Osteocyte (in vitro differentiated cells): ENCODE measurements at places on chromosomes 3 and 15. TPM values are rescaled to one million over a fixed set of nuclear protein-coding genes. Genes with fewer than 3 reads are reported as not detected.

Gene MRPS22
- total RNA-seq: 30.4 and 35.8 TPM in 2 replicates

Gene PLSCR4
- 43.4 and 44.3 TPM in 2 replicates for total RNA-seq

Gene CADPS
- not detected in 2 replicates for total RNA-seq

GRCh38 chr3:20658491-20658890, 472.5 kb upstream of the SGO1 start:
- DNase-seq: no peak

- no peak for DNase-seq
These were observed 99.8 kb downstream of the SEMA5B start for GRCh38 chr3:122927726-122928125.

DNA sequence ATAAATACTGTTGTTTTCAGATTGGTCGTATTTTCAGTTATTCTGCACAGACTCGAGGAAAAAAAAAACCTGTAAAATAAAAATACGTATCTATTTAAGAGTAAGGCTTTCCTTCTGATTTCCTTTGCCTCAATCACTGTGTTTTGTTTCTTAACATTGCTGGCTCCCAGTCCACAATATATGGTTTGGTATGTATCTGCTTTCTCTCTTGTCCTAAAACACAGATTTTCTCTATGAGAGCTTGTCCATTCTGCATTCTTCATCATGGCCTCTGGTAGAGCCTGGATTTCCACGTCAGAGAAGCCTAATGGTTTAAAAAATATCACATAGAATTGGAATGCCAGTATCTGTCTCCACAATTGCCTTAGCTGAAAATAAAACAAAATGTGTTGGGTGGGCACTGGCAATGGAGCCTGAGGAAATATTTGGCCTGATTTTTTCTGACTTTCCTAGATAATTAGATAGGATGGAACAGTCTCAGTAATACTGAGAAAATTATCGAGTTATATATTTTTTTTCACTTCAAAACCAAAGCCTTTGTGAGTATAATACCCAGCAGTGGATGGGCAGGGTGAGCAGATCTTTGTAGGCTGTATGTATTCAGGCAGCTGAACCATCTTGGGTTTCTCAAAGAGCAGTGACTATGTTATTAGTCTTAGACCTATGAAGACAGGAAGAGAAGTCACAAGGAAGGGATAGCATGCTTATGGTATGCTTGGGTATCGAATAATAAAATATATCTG, 1.9 kb downstream of the CD200 start:
- DNase-seq: no peak

DNA sequence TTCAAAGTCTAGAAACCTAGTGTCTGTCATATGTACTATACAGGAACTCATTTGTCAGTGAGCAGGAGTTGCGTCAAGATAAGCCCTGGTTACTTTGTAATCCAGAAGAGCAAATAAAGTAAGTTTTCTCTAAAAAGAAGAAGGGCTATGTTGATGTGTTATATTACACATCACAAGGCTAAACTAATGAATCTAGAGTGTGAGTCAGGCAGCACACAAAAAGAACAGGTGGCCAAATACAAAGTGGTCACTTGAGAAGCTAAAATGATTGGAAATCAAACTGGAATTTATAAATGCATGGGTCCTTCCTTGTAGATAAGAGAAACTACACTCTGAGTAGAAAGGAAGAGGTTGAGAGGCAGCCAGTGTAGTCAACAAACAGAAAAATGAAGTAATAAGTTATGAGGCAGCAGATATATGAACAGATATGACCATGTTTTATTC, 771.6 kb downstream of the DIPK2A start:
- DNase-seq: no peak
